ENCODE measurements at places on chromosomes 13 and 19.

DNA sequence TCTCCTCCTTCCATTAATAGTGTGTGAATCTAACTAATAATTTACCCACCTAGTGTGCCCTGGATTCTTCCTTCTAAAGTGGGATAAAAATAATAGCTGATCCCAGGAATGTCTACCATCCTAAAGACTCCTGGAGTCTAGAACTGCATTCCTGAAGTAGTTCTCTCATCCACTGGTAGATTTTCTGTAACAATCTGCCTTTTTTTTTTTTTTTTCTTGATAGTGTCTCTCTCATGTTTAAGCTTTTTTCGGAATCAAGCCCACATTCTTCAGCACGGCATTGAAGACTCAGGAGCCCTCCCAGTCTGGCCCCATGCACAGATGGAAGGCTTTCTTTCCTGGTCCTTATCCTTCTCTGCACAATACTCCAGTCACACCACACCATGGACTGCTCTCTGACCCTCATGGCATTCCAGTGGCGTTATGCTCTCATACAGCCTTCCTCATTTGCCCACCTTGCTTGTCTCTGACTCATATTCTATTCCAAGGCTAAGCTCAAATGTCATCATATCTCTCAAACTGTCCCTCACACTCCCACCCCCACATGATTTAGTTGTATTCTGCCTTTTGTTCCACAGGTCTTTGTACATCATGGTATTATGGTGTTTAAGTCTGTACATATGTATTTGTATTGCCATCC is 68.7 kb upstream of the FRY start:
- no peak for DNase-seq

GRCh38 chr13:93984052-93984451 is 495.4 kb downstream of the DCT start:
- DNase-seq = no peak

GRCh38 chr13:61339054-61339621 is 76.5 kb downstream of the PCDH20 start:
- DNase-seq = no peak

GRCh38 chr13:35964863-35965180 is 166.4 kb downstream of the DCLK1 start:
- DNase-seq = no peak

DNA sequence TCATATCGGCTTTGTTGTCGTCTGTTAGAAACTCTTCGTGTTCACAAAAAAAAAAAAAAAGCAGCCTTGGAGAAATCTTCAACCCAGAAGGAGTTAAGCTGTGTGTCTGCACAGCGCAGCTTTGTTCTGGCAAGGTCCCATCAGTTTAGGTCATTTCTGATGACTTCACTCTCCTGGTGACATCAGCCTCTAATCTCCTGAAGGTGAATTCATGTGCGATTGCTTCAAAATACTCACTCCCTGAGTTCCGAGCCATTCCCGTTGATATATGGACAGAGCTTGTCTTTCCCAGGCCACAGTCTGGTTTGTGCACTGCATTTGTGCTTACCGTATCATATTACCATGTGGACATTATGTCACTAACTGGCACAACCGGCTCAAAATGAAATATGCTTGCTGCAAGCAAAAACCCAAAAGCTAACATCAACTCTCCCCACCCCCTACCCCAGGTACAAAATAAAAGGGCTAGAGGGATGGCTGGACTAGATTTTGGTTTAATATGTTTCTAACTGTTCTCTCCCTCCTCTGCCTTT is 342.4 kb downstream of the KCNRG start:
- no peak for DNase-seq

DNA sequence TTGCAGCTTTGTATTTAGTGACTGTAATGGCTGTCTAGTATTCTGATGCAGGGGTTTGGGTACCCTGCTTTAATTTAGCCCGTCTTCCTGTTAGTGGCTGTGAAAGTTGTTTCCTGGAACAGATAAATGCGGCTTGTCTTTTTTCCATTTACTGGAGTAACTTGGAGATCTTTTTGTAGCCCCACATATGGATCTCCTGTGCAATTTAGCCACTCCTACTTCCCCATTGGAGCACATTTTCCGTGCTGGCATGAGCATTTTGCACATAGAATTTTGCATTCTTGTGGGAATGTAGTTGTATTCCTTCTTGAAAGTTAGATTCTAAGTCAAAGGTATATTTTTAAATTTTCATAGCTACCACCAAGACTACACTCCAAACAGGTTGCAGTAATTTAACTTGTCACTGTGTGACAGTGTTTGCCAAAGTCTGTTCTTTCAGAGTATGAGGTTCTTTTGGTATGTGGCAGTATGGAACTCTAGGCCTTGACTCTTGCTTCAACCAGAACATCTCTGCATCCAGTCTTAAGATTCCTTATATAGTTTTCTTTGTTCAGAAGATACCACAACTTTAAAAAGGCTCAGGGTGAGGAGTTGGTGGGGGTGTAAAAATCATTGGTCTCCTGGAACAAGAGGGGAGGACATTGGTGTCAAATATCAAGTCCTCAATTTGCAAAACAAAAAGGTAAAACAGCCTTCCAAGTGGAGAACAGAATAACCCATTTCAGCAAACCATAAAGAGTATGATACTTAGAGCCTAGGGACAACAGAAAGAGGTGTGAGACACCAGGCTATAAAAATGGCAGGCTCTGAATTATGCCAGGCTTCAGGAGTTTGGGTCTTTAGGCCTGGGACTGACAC is 21.1 kb upstream of the CCDC97 start:
- DNase-seq = no peak

- no peak for DNase-seq
These were observed 785.4 kb downstream of the UQCRFS1 start for GRCh38 chr19:28427376-28428083.

- no peak for DNase-seq
These were observed 65.7 kb downstream of the CEBPG start for GRCh38 chr19:33438987-33439781.

DNA sequence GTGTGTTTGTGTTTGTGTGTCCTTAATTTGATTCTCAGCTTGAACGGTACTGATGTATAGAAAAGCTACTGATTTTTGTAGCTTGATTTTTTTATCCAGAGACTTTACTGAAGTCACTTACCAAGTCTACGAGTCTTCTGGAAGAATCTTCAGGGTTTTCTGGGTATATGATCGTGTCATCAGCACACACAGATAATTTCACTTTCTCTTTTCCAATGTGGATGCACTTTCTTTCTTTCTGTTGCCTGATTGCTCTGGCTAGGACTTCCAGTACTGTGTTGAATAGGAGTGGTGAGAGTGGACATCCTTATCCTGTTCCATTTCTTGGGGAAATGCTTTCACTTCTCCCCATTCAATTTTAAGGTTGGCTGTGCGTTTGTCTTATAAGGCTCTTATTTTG is 7.9 kb upstream of the LILRB1 start:
- no peak for DNase-seq

- no peak for DNase-seq
These were observed 22.6 kb upstream of the USP12 start for GRCh38 chr13:27194209-27194608.

- DNase-seq = no peak
These were observed 6.9 kb downstream of the ETFB start for GRCh38 chr19:51359294-51359693.

DNA sequence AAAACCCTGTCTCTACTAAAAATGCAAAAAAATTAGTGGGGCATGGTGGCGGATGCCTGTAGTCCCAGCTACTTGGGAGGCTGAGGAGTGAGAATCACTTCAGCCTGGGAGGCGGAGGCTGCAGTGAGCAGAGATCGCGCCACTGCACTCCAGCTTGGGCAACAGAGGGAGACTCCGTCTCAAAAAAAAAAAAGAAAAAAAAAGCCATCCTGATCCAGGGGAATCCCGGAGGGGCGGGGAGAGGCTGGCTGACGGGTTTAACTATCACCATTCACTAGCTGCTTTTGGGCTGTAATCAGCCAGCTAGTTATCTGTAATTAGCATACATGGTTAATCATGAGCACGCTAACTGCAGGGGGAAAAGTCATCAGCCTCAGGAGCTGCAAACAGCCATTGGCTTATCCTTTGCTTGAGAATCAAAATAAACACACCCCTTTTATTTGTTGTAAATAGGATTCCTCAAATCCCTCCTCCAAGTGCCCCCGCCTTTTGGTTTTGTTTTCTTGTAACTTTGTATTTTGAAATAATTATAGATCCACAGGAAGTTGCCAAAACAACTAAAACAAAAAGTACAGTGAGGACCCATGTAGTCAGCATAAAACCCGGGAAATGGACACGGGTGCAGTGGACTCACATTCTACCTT is 9.6 kb downstream of the FSD1 start:
- no peak for DNase-seq

All from stimulated activated CD4-positive, alpha-beta T cell treated with anti-CD3 and anti-CD28 coated beads, Interleukin-15, amount 100 ng/mL, for 1 hour (primary cell).